Motor neuron (in vitro differentiated cells): ENCODE measurements at places on chromosomes 16 and 17. TPM values are rescaled to one million over a fixed set of nuclear protein-coding genes. Genes with fewer than 3 reads are reported as not detected.
A peak's percentile ranks its signal among the peaks of the same experiment; 100 is the strongest.

The MT4 gene
- not detected in 2 replicates for total RNA-seq

The EPN3 gene
- total RNA-seq, result 0.46 TPM in 1 of 2 replicates, not detected in the other

The MT1M gene
- total RNA-seq, result 0.38 and 0.73 TPM in 2 replicates

The SLC46A1 gene
- total RNA-seq, result 19.3 and 24.3 TPM in 2 replicates

The KRTAP4-7 gene
- 0.31 TPM in 1 of 2 replicates, not detected in the other for total RNA-seq

DNA sequence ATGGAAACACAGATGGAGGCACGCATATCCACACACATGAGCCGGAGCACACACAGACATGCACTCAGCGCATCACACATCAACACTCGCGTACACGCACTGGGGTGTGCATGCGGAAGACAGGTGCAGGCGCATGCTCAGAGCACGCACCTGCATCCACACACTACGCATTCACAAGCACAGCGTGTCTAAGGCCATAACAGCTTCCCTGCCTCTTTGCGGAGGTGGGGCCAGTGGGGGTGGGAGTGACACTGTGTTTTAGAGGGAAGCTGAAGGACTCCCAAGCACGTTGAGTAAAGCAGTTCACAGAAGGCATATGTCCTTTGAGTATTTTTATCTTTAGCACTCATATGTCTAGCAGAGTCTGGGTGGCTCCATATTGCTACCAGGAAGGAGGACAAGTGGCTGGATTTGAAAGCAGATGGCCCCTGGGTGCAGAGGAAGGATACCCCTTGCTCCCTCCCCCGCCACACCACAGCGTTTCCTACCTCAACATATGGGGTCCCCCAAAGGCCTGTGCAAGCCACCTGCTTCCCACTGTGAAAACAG, 68.6 kb upstream of the TOB1 start:
- no peak for ATAC-seq

DNA sequence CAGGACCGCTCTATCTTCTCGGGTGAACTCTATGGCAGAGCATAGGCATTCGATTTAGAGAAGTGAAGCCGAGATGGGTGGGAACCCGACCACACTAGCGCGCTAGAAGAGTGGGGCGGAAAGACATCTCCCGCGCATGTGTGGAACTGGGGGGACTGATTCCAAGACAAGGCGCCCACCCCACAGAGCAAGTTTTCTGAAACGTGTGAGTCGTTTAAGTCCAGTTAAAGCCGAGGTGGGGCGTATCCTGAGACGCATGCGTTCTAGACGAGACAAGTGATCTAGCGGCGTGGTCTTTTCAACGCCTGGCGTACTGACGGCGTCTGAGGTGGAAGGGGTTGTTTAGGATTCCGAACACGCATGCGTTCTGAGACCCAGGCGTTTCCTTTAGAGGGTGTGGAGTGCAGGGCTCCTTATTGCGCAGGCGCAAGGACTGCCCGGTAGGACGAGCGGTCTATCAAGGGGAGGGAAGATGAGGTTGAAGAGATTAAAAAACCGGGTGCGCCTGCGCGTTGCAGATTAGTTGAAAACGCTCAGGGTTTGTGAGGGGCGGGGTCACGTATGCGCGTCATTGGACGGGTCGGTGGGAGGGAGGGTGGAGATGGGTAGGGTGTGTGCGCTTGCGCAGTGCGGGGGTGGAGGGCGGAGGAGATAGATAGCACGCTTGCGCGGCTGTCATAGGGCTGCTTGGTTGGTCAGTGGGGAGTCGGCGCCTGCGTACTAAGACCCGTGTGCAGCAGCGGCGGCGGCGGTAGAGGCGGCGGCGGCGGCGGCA, at the start of gene EIF5A:
EIF5A (plus strand) TSS at position 718 of the 775 bp plus-strand sequence. CDS start 2,008 bp downstream, outside the sequence.
- peak; percentile 83 for ATAC-seq

GRCh38 chr16:9469512-9469911, 378.1 kb downstream of the HAPSTR1 start:
- peak; percentile 44 for ATAC-seq

GRCh38 chr16:57426356-57426755, 20.8 kb downstream of the CIAPIN1 start:
- ATAC-seq, result no peak

GRCh38 chr16:7731141-7731540, 398.5 kb downstream of the RBFOX1 start:
- ATAC-seq, result no peak
